ENCODE measurements at places on chromosomes 2 and 18. TPM values are rescaled to one million over a fixed set of nuclear protein-coding genes. Genes with fewer than 3 reads are reported as not detected.

Gene SKOR2
- total RNA-seq, result not detected

Gene CGREF1
- 0.87 TPM for total RNA-seq

Gene EFHD1
- 21.7 TPM for total RNA-seq

Gene PLCD4
- total RNA-seq, result 0.55 TPM

Gene CDH7
- 0.05 TPM for total RNA-seq

Gene SERPINB2
- total RNA-seq, result not detected

Gene CFAP65
- not detected for total RNA-seq

Gene ECEL1
- 0.37 TPM for total RNA-seq

Gene RUFY4
- not detected for total RNA-seq

Gene AQP12A
- total RNA-seq, result not detected

Gene ALPG
- not detected for total RNA-seq

- no peak for DNase-seq
These were observed 14.4 kb upstream of the ZFP36L2 start for GRCh38 chr2:43240766-43241150.

DNA sequence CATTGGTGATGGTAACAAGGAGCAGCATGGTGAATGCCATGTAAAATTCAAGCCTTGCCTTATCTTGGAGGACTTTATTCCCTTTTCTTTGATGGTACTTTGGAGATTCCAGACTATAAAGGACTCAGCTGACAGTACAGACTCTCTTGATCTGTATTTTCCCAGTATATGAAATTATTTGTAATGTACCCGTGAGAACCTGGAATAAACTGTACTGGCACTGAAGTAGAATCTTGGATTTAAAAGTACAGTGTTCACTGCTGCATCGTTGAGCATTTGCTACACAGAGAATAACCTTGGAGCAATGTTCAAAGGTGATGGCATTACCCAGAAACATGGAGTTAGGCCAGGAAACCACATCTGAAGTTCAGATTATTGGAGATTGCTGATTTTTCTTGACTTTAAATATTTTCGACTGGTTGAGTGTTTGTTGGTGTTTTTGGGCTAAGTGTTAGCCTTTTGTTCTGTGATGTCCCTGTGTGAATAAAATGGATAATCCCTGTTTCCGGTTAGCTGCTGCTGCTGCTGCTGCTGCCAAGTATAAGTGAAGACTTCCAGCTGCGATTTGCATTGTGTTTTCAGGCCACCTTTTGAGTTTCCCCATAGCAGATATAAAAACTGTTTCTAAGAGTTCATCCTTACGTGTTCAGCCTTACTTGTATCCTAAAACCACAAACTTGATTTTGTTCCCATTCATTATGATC is 122.0 kb downstream of the SPTBN1 start:
- DNase-seq, result no peak

DNA sequence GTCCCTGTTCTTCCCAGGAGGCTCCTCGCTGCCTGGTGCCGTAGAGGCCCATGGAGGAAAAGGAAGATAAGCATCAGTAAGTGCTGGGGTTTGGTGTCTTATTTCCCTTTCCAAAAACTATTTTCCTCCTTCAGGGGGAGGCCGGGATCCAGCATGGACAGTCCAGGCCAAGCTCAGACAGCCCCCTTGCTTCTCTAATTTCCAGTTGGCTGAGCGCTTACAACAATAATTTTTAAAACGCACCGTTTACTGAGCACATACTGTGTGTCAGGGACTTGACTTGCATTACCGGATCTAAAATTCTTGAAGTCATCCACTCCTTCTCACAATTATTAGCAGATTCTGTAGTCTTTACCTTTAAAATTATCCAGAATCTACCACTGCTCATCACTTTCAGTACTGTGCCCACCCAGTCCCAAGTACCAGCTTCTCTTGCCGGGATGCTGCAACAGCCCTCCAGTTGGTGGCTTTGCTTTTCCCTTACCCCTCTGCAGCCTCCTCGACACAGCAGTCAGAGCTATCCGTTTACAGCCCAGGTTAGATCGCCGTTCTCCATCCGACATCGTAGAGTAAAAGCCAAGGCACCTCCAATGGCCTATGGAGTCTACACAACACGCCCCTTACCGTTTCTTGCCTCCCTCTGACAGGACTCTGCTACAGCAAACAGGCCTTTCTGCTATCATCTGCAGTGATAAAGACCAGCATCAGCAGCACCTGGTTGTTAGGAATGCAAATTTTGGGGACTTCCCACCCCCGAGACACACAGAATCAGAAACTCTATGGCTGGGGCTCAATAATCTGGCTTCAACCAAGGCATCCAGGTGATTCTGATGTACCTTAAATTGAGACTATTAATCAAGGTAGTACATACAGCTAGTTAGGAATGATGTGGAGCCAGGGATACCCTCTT is 75.2 kb upstream of the TSPYL6 start:
- no peak for DNase-seq

GRCh38 chr2:126828051-126828450 is 70.6 kb upstream of the TEX51 start:
- DNase-seq, result no peak

- DNase-seq, result no peak
These were observed 104.9 kb upstream of the UPP2 start for GRCh38 chr2:157996799-157997198.

GRCh38 chr2:178910005-178910404 is 102.8 kb upstream of the TTN start:
- no peak for DNase-seq

DNA sequence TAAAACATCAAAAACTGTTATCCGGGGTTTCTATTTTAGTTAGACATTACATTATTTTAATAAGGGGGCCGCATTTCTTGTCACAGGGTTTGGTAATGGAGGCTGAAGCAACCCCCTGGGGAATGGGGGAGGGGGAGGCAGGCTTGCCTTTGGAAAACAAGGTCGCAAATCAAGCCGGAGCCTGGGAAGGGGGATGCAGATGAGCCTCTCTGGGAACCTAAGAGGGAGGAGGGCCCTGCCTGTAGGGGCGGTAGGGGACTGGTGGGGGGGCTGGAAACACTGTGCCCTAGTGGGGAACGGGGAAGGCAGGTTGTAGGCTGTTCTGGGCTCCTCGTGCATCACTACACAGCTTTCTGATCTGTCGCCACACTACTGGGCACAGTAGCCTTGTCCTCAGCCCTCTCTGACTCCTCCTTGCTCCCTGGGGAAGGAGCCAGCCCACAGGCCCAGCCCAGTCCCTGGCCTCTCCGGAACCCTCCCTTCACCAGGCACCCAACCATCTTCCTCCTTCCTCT is 170.2 kb upstream of the SMAD2 start:
- no peak for DNase-seq

GRCh38 chr18:25454730-25455129 is 102.8 kb upstream of the ZNF521 start:
- no peak for DNase-seq

- DNase-seq, result no peak
These were observed 145.5 kb downstream of the LRATD1 start for GRCh38 chr2:14778015-14778414.

GRCh38 chr2:213162516-213163118 is 11.2 kb upstream of the IKZF2 start:
- no peak for DNase-seq

GRCh38 chr2:64354857-64355680 is 98.9 kb upstream of the LGALSL start:
- DNase-seq, result no peak

DNA sequence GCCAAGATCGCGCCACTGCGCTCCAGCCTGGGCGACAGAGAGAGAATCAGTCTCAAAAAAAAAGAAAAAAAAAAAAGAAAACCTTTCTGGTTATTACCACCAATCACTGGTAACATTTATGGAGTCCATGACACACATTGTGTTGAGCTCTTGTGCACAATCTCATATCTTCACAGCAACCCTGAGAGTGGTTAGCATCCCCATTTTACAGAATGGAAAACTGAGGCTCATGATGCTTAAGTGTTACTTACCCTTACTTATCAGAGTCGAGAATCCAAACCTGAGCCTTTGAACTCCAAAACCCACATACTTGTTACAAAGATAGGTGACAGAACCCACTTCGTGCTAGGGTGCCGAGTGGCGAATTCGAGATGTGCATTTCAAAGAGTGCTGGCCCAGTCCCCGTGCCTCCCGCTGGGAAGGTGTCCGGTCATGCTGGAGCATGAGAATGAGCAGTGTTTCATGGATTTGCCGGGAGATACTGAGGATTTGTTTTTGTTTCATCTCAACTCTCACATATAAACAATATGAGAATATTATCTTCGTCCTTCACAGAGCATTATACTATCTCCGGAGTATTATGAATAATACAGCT is 50.9 kb downstream of the CYP27C1 start:
- no peak for DNase-seq

DNA sequence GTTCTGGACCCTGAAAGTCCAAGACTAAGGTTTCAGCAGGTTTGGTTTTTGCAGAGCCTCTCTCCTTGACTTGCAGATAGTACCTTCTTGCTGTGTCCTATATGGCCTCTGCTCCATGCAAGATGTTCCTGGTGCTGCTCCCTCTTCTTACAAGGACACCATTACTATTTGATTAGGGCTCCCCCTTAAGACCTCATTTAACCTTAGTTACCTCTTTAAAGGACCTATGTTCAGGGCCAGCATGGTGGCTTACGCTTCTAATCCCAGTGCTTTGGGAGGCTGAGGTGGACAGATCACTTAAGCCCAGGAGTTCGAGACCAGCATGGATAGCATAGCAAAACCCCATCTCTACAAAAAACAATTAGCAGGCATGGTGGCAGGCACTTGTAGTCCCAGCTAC is 179.0 kb downstream of the SLC39A10 start:
- no peak for DNase-seq

DNA sequence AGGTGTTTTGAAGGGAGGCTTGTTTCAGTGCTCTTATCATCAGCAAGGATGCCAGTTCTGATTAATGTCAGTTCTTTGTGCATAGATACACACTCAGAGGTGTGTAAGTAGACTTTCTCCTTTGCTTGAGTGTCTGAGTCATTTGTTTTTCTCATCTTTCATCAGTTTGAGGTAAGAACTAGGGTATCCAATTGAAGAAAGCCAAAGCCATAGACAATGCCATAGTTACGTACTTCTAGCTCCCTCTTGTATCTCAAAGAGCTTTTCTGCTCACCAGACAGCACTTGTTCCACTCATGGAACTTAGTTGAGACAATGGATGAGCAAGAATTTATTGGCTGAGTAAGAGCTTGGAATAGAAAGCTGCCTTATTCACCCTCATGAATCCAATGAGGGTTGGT is 520.1 kb downstream of the PIK3C3 start:
- no peak for DNase-seq

DNA sequence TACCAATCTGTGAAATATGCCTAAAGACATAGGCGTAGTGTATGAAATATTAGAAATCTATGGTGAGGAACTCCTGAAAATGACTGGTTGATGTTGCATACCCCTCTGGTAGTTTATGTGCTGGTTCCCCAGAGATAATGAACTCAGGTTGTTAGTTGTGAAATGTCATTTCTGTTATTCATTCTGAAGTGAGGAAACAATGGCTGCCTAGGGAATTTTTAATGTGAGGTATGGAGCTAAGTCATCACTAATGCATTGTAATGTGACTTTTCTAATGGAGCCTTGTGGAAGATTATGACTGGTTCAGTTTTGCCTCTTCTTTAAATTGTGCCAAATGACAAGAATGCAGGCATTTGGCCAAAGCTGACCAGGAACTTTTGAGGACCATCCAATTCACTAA is 61.6 kb upstream of the RAB27B start:
- no peak for DNase-seq

DNA sequence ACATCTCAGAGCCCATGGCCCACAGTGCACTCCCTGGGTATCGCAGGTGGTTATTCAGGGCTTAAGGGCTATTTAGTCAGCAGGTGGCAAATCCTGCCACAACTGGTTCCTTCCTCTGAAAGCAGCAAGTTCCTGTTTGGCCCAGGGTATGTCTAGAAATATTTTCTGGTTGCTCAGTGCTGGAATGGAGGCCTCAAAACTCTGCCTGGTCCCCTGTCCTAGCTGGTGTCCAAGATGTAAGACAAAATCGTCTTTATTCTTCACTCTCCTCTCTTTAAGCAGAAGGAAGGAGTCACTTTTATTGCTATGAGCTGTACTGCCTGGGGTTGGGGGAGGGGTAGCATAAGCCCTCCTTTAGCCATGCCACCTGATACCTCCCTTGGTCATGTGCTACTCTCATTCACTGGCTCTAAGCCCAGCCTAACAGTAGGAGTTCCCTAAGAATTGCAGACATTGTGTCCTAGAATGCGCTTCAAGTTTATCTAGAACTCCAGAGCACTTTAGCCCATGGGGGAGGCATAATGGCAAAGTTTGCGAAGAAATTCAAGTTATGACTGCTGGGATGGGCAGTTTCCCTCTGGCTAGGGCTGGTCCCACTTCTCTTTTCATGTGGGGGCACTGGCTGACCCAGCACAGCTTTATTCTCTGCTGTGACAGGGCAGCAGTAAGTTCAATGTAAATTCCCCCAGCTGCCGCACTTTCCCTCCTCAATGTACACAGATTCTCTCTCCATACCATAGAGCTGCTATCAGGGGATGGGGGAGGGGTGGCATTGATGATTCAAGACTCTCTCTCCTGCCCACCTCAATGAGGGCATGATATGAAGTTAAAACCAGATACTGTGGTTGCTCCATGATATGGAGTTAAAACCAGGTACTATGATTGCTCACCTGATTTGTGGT is 27.1 kb upstream of the CWC22 start:
- DNase-seq, result no peak

GRCh38 chr2:25445464-25445863 is 103.7 kb upstream of the DNMT3A start:
- DNase-seq, result no peak

- DNase-seq, result peak; percentile 33
These were observed at the start of gene SCTR for GRCh38 chr2:119523952-119524694. Gene SCTR, minus strand, starts transcription at chr2:119524483. Its CDS starts 257 bp downstream, at chr2:119524226.

All from left ventricle myocardium superior (tissue), 1 donor.